ENCODE measurements at places on chromosomes 5 and 9. TPM values are rescaled to one million over a fixed set of nuclear protein-coding genes. Genes with fewer than 3 reads are reported as not detected.

DNA sequence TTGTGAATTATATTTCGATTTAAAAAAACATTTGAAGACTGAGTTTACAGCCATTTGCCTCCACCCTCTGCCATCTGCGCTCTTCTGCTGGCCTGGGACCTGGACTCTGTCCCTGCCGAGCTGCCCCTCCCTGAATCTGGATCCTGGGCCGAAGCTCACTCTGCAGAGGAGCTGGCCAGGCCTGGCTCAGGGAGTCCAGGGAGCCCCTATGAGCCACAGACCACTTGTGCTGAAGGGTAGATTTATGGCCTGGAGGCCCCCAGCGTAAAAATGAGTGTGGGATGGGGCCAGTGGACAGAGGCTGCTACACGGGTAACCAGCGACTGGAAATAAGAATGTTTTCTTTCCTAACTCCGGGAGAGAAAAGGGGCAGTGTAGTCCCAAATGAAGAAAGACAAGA lies 129.8 kb downstream of the FGF18 start:
- DNase-seq, result no peak

- DNase-seq, result peak; percentile 83
These were observed 40.7 kb downstream of the F2RL2 start for GRCh38 chr5:76582230-76583162.

GRCh38 chr9:125604196-125604595 lies 102.8 kb downstream of the MAPKAP1 start:
- DNase-seq, result no peak

GRCh38 chr9:110712955-110713354 lies 44.4 kb downstream of the MUSK start:
- no peak for DNase-seq

GRCh38 chr5:43039471-43040286 lies 440 bp downstream of the ANXA2R start:
- peak; percentile 77 for DNase-seq

Gene CRHBP
- not detected for total RNA-seq

Gene MSX2
- 11.1 TPM for total RNA-seq

Measured in Daoy (cell line).